ENCODE measurements at places on chromosomes 3 and 15. TPM values are rescaled to one million over a fixed set of nuclear protein-coding genes. Genes with fewer than 3 reads are reported as not detected.

DNA sequence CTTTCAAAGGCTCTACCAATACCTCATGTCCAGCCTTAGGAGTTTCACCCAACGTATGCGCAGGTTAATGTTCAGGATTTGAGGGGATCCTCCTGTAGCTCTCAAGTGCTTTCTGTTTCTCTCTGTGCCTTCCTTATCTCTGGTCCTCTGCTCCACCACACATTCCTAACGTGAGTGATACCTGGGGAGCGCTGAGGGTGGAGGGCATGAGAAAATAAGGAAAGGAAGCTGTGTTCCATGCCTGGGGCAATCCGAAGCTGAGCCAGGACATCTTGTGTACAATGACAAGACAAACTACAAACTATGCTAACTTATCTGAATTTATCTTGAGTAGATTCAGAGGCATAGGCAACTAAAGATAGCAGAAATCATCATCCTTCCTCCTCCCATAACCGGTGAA, 136.4 kb downstream of the SST start:
- H3K4me1 ChIP-seq, result no peaks in the 10 kb centered on the region
- no peaks in the 10 kb centered on the region for H3K36me3 ChIP-seq
- DNase-seq, result no peak
- no peak overlapping the region for H3K4me3 ChIP-seq

DNA sequence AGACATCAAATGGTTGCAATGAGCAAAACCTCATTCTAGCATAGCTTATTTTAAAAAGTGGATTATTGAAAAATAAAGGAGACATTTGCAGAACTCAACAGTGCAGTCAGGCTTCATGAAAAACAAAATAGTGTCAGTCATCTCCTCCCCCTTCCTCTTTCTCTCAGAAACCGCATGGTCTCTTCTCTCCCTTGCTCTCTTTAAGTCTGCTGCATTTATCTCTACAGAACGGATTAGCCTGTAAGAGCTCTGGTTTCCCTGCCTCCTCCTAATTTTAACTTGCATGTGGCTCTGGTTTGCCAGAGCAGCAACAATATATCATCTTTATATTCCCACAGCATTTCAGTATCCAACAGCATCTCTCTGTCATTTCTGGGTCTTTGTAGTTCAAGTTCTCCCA, 609.0 kb downstream of the MECOM start:
- no peaks in the 10 kb centered on the region for H3K36me3 ChIP-seq
- H3K4me1 ChIP-seq, result no peaks in the 10 kb centered on the region
- DNase-seq, result no peak
- no peak overlapping the region for H3K4me3 ChIP-seq

DNA sequence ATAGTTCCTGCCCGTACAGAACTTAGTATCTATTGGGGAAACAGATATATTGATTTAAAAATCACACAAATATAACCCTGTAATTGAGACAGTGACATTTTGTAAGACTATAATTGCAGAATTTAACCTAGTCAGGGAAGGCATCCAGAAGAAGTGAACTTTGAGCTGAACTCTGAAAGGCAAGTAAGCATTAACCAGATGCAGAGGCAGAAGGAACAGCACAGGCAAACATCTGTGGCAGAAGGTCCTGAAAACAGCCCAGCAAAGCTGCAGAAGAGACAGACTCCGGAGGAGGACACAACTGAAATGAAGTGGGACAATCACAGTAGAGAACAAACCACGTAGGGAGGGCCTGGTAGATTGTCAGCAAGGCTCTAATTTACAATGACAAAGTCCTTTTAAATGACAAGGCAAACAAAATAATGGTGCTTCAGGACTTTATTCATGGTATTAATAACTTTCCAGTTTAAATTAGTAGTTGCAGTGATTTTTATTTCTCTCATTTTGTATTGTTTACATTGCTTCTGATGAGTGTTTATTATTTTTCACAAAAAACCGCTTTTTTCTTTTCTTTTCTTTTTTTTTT, 14.5 kb downstream of the BCL2A1 start:
- H3K4me3 ChIP-seq, result no peak overlapping the region
- DNase-seq, result no peak
- H3K27ac ChIP-seq, result no peak overlapping the region
- peaks cover 62% of the 10 kb centered on the region for H3K4me1 ChIP-seq
- H3K27me3 ChIP-seq, result no peaks in the 10 kb centered on the region
- H3K36me3 ChIP-seq, result no peaks in the 10 kb centered on the region

- no peak for DNase-seq
- H3K4me3 ChIP-seq, result no peak overlapping the region
- no peaks in the 10 kb centered on the region for H3K27me3 ChIP-seq
- H3K27ac ChIP-seq, result no peak overlapping the region
Observed at GRCh38 chr3:71010726-71011455, 572.6 kb downstream of the FOXP1 start.

DNA sequence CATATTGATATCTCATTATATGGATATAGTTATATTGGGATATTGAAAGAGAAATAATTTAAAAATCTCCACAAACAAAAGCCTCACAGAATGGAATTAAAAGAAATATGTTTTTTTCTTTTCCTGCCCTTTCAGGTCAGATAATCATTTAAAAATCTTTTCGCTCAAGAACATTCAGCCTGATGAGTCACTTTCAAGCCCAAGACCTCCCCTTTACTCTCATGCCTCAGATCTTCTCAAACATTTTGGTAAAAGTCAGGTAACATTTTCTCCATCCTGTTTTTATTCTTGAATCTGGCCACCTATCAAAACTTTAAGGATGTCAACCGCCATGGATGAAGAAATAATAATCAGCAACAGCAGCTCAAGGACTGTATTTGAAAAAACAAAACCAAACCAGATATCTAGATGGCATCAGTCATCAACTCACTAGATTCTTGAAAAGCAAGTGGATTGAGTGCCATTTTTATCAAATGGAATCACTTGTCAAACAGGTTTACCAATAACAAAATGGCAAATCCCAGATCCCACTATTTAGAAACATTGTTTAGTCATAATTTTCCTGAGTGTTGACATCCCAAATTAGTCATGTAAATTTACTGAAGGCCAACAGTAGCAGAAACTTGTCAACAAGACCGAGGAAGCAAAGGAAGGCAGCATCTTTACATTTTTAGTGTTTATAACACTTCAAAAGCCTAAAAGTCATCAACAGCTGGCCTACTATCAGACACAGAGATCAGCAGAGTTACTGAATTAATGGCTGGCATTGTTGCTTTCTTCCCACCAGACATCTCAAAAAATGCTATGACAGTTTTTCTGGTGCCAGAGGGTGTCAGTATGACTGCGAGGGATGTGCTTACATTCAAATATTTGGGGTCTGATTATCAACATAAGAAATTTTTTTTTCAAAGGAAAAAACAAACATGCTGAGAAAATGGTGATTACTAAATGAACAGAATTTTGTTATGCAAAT, 444.7 kb downstream of the MAGI1 start:
- H3K4me3 ChIP-seq, result no peak overlapping the region
- no peaks in the 10 kb centered on the region for H3K36me3 ChIP-seq
- peaks cover 15% of the 10 kb centered on the region for H3K27me3 ChIP-seq
- H3K4me1 ChIP-seq, result peaks cover 5% of the 10 kb centered on the region
- no peak overlapping the region for H3K27ac ChIP-seq

DNA sequence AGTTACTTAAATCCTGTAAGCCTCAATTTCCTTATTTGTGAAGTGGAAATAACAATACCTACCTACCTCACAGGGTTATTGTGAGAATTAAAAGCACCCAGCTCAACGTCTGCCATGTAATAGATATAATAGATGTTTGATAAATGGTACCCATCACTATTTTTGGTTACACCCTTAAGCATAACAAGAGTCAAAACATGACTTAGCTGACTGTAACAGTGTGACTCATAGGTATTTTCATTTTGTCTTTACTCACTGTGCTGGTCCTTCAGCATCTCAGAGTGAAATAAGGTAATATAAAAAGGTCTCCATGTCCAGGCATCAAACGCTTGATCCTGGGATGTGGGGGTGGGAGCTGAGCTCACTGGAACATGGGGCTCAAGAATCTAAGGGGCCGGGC, 3.1 kb downstream of the CPLX3 start:
- peaks cover 44% of the 10 kb centered on the region for H3K27me3 ChIP-seq
- H3K27ac ChIP-seq, result no peak overlapping the region
- H3K4me3 ChIP-seq, result no peak overlapping the region
- no peaks in the 10 kb centered on the region for H3K36me3 ChIP-seq

DNA sequence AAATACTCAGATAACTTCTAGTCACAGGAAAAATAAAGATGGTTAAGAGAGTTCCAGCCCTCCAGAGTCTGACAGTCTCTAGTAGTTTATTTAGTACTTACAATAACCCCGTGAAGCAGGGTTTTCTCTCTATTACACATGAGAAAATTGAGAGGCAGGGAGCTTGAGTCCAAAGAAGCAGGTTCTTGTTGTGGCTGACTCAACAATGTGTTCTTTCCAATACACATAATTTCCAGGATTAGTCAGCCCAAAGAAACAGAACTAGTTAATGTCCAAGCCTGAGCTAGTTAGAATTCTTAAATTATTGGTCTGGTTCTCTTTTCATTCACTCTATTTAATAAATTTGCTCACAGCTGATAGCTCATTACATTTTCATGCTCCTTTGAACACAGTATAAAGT, 49.9 kb downstream of the ALDH1A2 start:
- no peaks in the 10 kb centered on the region for H3K36me3 ChIP-seq
- DNase-seq, result no peak
- H3K4me1 ChIP-seq, result no peaks in the 10 kb centered on the region
- H3K27ac ChIP-seq, result no peak overlapping the region
- H3K4me3 ChIP-seq, result no peak overlapping the region
- H3K27me3 ChIP-seq, result no peaks in the 10 kb centered on the region

DNA sequence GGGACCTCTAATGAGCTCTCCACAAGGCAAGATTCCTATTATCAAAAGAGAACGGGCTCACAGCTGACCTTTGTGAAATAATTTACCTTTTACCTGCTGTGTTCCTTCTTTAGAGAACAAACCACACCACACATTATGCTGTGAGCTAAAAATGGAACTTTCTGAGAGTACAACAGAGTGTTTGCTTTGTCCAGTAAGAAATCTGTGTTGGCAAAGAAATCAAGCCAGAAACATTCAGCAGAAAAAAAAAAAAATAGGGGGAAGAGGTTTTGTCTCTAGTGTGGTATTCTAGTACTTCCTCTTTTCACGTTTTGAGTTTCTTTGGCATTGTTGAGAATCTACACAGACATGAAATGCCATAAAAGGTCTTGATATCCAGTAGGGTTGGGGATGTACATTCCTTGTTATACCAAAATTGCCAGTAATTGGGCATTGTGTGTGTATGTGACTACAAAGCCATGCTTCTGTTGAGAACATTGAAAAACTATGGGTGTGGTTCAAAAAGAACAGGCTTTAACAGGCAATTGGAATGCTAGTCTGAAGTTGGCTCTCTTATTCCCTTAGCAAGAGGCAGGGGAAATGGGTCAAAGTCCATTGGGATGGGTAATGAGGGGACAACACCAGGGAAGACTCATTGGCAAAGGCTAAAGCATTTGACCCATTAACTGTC, 273.5 kb downstream of the NEK10 start:
- H3K27ac ChIP-seq, result no peak overlapping the region
- no peak overlapping the region for H3K4me3 ChIP-seq
- H3K36me3 ChIP-seq, result no peaks in the 10 kb centered on the region
- peaks cover 3% of the 10 kb centered on the region for H3K4me1 ChIP-seq
- DNase-seq, result no peak
- H3K27me3 ChIP-seq, result no peaks in the 10 kb centered on the region

DNA sequence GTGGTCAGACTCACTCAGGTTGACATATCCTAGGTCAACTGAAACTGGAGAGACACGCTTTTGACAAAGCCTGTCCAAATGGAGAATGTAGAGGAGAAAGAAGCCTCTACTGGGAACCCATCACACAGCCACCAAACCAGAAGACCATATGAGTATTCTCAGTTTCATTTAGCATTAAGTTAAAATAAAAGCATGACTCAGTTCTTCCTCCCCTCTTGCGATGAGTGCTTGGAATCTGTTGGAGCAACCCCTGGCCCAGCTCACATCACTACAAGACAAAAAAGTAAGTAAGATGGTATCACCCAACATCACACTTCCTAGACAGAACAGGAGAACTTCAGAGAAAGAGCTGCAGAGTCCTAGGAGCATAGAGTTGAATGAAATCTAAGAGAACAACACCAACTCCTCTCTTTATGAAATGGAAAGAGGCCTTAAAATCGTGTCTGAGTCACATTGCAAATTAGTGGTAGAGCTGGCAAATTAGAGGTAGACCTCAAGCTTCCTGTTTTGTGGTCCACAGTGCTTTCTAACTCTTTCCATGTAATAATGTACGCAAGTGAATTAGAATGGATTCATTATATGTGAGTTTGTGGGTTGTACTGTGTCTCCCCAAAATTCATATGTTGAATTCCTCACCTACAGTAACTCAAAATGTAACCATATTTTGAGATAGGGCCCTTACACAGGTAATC, 51.2 kb downstream of the FGF12 start:
- no peak for DNase-seq
- no peak overlapping the region for H3K4me3 ChIP-seq

DNA sequence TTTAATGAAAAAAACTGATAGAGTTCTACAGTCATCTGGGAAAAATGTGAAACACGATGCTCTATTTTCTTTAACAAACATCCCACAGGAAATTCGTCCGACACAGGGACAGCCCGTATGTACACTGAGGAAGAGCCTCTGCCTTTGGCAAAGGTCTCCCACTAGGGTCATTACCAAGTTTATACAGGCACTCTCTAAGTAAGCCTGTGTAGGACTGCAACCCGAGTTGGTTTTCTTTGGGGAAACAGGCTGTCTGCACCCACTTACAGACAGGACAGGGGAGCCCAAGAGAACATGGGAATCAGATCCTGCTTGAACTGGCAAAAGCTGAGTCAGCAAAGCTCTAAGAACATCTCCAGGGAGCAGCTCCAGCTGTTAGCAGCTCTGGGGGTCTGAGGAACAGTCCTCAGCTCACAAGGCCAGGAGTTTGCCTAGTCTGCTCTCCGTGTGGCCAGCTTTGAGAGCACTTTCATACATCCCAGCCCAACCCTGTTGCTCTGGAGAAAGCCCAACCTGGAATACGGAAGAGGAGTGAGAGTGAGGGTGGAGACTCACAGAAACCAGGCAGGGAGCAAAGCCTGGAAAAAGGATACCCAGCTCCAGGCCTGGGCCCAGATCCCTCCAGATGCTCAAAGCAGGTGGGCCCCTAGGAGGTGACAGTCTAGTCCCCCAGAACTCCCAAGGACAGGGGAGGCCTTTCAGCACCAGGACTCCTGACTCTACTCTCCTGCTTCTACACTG, 1.9 kb downstream of the TBC1D2B start:
- no peaks in the 10 kb centered on the region for H3K27me3 ChIP-seq
- H3K4me1 ChIP-seq, result peaks cover 80% of the 10 kb centered on the region
- peak overlapping the region; percentile 97 for H3K27ac ChIP-seq
- no peaks in the 10 kb centered on the region for H3K36me3 ChIP-seq

GOLGA8H gene
- 1.9 TPM for polyA plus RNA-seq

HCN4 gene
- 0.10 TPM for polyA plus RNA-seq

EIF3J gene
- 99.1 TPM for polyA plus RNA-seq

CASR gene
- 0.04 TPM for polyA plus RNA-seq
